Endothelial cell (in vitro differentiated cells): ENCODE measurements at places on chromosomes 16 and 17.

DNA sequence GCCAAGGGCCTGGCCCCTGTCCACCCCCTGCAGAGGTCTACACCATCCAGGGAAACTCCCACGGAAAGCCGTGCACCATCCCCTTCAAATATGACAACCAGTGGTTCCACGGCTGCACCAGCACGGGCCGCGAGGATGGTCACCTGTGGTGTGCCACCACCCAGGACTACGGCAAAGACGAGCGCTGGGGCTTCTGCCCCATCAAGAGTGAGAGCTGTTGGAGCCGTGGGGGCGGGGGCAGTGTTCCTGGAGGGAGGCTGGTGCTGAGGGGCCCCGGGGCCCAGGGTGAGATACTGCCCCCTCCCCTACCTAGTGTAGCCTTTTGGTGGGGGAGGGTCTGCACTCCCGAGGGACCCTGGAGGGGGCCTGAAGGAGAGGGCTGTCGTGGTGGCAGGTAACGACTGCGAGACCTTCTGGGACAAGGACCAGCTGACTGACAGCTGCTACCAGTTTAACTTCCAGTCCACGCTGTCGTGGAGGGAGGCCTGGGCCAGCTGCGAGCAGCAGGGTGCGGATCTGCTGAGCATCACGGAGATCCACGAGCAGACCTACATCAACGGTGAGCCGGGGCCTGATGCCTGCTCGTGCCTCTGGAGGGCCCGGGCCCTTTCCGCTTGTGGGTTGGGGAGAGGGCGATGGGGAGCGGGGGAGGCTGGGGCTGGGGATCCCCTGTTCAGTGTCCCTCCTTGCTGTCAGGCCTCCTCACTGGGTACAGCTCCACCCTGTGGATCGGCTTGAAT is 38.8 kb downstream of the MRC2 start:
- no peak for DNase-seq

DNA sequence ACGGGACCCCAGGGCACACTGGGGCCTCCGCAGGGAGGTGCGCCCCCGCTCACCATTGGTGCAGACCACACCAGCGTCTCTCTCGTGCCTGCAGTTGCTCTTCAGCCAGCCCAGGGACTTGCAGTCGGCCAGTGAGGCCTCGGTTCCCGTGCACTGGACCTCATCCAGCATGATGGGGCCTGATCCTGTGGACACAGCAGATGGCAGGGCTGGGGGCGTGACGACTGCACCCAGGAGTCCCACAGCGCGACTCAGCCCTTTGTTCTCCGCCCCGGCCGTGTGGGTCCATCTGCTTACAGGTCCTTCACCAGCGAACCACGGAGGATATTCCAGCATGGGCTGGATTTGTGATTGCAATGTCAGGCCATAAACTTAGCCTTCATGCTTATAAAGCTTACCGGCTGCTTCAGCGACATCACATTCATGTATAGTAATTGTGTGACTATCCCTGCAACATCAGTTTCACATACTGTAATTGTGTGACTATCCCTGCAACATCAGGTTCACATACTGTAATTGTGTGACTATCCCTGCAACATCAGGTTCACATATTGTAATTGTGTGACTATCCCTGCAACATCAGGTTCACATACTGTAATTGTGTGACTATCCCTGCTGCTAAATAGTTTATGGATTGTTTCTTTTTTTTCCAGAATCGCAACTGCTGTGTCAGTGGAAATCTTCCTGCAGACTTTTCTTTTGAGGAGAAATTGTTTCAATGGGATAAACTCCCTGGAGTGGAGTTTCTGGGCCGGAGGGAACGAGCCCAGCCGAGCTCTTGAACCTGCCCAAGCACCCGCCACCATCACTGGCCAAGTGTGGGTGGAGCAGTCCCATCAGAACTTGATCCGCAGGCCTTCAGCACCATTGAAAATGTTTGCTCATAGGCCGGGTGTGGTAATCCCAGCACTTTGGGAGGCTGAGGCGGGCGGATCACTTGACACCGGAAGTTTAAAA is 4.8 kb downstream of the LGALS3BP start:
- no peak for DNase-seq

- DNase-seq = no peak
Measured at GRCh38 chr17:80000136-80000535, 35.5 kb downstream of the TBC1D16 start.

- no peak for DNase-seq
Measured at GRCh38 chr17:6630390-6630789, 10.1 kb downstream of the KIAA0753 start.

GRCh38 chr16:15444264-15444663 is 9.9 kb downstream of the BMERB1 start:
- DNase-seq = no peak

DNA sequence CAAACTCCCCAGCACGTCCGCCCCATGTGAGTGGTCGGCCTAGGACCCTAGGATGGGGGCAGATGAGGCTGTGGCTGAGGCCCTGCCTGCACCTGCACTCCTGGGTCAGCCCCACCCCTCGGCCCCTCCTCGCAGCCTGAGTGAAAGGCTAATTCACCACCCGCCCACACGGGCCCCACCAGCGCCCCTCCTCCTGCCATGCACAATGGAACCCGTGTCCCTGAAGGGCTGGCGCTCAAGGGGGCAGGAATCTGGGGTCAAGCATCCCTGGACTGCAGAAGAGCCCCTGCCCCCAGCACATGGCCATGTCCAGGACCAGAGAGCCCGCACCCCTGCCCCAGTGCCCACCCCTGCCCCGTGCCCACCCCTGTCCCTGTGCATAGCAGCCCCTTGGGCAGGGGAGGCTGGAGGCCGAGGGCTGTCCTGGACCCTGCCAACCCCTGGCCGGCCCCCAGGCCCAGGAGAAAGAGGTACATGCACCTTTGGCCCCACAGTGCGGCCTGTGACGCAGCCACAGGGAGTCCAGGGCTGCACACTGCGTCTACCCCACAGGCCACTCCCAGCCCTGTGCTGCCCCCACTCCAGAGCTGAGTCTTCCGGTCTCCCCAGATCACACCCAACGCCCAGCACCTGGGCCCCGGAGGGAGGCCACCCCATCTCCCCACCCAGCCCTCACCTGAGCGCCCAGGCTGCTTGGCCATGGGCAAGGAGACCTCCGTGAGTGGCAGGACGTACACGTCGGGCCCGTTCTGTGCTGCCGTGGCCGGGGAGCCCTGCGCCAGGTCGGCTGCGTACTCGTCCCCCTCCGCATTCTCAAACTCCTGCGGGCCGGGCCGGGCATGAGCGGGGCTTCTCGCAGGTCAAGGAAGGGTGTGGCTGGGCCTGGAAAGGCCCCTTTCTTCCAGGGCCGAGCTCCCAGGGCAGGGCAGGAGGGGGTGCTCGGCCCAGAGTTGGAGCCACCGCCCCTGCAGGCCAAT is 34.6 kb upstream of the PVALEF start:
- DNase-seq = no peak

DNA sequence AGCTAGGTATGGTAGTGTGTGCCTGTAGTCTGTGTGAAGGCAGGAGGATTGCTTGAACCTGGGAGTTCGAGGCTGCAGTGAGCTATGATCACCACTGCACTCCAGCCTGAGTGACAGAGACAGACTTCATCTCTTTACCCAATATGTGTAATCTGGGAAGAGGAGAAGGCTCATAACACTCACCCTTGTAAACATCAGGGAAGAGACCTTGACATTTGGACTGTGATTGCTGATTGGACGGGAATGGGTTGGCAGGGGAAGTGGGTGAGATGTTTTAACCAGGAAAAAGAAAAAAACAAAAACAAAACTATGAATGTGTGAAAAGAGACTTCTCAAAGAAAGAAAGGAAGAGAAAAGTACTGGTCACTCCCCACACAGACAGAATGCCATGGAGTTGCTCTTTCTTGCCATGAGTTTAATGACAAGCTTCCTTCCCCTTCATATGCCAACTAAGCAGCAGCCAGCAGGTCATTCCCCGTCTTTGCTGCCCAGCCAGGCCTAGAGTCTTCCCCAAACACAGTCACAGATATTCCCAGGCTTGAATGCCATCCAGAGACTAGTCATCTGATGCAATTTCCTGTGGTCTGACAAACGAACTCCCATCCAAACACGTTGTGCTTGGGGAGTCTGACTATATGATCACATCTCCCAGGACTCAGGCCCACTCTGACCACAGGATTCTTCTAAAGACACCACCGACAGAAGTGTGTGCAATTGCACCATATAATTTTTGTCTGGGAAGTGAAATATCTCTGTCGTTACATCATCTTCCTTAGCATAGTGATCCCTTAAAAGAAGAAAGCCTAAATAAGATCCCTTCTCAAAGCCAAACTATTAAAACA is 3.6 kb upstream of the XAF1 start:
- DNase-seq = no peak

GRCh38 chr16:57146040-57146647 is 39.7 kb downstream of the PSME3IP1 start:
- DNase-seq = no peak

- DNase-seq = no peak
Measured at GRCh38 chr16:14364386-14365199, 265.5 kb downstream of the PARN start.

- no peak for DNase-seq
Measured at GRCh38 chr16:85029981-85030401, 2.4 kb downstream of the KIAA0513 start.

DNA sequence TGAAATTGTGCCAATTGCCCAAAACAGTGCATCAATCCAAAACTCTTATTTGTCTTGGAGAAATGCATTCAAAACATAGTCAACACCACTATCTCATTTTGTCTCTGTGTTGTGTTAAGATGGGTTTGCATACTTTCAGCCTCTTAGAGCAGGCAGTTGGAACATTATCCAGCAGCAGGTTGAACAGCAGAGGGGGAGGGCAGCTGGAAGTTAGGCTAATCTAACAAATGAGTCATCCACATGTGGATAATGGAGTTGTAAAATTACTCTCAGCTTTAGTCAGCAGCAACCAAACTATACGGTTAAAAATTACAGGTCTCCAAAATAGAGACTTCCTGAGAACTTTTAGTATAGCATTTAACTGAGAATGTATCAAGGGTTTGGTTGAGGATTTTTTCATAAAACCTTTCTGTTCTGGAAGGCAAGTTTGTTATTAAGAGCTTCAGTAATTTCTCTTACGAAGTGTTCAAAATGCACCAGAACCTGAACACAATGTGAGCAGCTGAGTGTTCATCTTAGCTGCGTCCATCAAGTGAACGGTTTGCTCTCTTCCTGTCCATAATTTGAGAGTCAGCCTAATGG is 46.3 kb downstream of the PRKCA start:
- no peak for DNase-seq

DNA sequence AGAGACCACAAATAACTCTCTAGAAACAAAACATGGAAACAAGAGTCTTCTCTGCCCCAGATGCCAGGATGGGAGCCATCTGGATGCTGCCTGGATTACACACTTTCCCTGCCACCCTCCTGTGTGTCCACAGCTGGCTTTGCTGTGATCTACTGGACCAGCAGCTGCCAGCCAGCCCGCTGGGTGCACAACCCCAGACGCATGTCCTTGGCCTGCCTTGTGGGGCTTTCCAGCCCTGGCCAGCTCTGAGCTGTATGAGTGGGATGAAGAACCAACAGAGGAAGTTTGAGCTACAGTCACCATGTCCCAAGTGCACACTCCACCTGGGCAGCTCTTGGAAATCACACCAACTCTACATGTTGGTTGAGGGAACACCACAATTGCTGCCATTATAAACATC is 57.0 kb upstream of the TNRC6C start:
- no peak for DNase-seq
